ENCODE measurements at places on chromosomes 12 and 14.

DNA sequence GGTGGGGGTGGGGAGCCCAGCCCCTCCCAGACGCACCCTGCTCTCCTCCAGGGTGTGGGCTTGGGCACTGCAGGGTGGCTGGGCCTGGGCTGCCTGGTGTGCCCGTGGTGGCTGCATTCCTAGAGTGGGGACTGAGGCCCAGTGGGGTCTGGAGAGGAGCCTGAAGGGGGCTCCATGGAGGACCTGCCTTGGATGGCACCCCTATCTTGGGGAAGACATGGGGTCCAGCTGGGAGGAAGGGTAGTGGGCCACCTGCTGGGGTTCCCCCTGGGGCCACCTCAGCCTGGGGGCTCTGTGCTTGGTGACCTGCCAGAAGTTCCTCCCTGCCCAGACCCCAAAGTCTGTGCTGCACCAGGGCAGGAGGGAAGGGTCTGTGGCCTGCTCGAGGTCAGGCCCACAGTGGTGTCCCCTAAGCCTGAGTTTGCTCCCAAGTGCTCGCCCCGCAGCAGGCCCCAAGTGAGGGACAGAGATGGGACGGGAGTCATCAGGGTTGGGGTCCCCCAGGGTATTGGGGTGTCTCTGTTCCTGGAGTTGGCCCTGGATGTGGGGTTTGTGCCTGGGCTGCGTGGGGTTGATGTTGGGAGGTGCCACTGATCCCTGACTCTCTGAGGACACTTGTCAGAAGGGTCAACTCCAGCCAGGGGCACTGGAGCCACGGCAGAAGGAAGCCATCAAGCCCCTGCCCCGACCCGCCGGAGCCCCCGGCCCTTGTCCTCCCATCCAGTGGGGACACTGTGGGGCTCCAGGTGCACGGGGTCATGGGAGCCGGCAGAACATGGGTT, 382.9 kb downstream of the TMEM121 start:
- DNase-seq, result no peak

GRCh38 chr14:104893435-104894207, 28.6 kb downstream of the CEP170B start:
- no peak for DNase-seq

GRCh38 chr12:121786440-121786825, 7.1 kb downstream of the RHOF start:
- DNase-seq, result no peak

GRCh38 chr12:2335109-2335508, 282.3 kb downstream of the CACNA1C start:
- DNase-seq, result no peak

Data from stimulated activated CD4-positive, alpha-beta T cell treated with anti-CD3 and anti-CD28 coated beads, Interleukin-15, amount 100 ng/mL, for 1 hour (primary cell).